ENCODE measurements at places on chromosomes 13 and 19. TPM values are rescaled to one million over a fixed set of nuclear protein-coding genes. Genes with fewer than 3 reads are reported as not detected.

DNA sequence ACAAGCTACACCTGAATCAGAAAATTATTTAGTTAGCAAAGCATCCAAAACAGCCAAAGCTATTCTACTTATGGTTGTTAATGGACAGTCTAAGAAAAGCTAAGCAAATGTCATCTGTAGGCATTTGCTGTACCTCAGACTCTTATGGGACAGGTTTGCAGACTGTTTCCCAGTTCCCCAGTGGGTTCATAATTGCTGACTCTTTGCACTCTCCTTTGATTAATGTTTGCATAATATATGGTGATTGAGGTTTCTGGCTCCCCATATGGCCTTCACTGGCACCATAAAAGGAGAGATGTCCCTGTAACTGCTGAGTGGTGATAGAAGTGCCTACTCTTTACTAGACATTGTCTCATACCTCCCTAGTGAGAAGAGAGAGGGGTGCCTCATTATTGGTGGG is 142.1 kb downstream of the GPC6 start:
- DNase-seq: no peak

Gene PTH2
- not detected for total RNA-seq

- DNase-seq: peak; percentile 16
Measured at GRCh38 chr13:80477661-80478443, 136.9 kb upstream of the SPRY2 start.

Gene KLK2
- not detected for total RNA-seq

- no peak for DNase-seq
Measured at GRCh38 chr13:114144606-114145244, 12.3 kb upstream of the RASA3 start.

Gene ELOF1
- 78.7 TPM for total RNA-seq

- DNase-seq: no peak
Measured at GRCh38 chr13:35388441-35389355, 87.8 kb downstream of the MAB21L1 start.

DNA sequence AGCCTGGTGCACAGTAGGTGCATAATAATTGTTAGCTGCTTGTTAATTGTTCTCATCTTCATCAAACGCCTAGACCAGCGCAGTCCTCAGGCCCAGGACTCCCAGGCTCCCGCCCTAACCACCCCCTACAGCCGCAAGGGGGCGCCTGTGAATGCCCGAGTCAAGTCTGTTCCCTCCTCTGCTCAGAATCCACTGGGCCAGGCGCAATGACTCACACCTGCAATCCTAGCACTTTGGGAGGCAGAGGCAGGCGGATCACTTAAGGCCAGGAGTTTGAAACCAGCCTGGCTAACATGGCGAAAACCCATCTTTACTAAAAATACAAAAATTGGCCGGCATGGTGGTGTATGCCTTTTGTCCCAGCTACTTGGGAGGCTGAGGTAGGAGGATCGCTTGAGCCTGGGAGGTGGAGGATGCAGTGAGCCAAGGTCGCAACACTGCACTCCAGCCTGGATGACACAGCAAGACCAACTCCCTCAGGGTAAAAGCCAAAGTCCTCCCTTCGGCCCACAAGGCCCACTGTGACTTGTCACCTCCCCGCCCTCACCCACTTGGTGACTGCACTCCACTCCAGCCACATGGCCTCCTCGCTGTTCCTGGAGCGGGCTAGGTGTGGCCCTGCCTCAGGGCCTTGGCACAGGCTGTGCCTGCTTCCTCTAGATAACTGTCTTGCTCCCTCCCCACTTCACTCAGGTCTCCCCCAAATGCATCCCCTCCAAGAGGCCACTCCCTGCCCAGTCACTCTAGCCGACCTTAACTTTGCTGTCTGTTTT is 9.1 kb downstream of the ZNF653 start:
- DNase-seq: peak; percentile 93

DNA sequence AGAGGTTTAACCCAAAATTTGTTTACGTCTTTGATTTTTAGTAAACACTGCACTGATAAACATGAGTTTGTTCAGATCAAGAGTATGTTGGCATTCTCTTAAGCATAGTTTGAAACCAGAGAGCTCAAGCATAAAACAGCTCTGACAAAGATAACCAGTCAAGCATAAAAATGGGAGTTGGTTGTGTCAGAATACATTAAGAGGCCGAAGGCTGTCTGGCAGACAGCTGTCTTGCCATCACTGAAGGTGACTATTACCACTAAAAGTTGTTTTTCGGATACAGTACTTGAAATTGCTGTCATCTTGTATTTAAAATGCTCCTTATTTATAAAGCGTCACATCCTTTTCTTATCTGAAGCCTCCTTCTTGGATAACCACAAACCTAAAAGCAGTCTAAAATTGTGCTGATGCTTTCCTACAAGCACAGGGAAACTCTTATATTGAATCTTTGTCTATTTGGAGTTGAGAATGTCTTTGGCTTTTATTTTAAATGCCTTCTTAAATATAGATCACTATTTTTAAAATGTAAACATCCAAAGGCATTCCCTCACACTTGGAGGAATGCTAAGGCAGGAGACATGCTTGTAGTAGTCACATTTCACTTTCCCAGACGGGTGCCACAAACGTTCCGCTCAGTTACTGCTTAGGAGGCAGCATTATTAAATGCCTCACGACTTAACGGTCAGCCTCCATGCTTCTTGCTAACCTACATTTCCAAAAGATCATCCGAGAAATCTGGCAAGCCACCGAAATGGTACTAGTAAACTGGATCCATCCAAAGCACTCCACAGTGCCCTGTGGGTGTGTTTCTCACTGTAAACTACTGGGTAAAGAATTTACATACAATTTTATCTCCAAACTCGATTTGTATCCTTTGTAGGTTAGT is 1.5 kb downstream of the SMAD9 start:
- peak; percentile 2 for DNase-seq

Gene MEIOSIN
- total RNA-seq: not detected

Gene C13orf46
- 1.4 TPM for total RNA-seq

- DNase-seq: peak; percentile 79
Measured at GRCh38 chr19:3575260-3575741, 2.6 kb downstream of the HMG20B start.

GRCh38 chr19:3986260-3987041 is 1.2 kb upstream of the EEF2 start:
- DNase-seq: peak; percentile 87
